ENCODE measurements at places on chromosomes 16 and 17. TPM values are rescaled to one million over a fixed set of nuclear protein-coding genes. Genes with fewer than 3 reads are reported as not detected.

ABR gene
- total RNA-seq, result 135 TPM

CHD9NB gene
- total RNA-seq, result 1.0 TPM

KRT28 gene
- not detected for total RNA-seq

TMEM238L gene
- total RNA-seq, result not detected

ATP1B2 gene
- total RNA-seq, result not detected

AATK gene
- 0.33 TPM for total RNA-seq

KRT34 gene
- total RNA-seq, result 5.5 TPM

TMC8 gene
- total RNA-seq, result 5.5 TPM

SPATA32 gene
- total RNA-seq, result not detected

DNA sequence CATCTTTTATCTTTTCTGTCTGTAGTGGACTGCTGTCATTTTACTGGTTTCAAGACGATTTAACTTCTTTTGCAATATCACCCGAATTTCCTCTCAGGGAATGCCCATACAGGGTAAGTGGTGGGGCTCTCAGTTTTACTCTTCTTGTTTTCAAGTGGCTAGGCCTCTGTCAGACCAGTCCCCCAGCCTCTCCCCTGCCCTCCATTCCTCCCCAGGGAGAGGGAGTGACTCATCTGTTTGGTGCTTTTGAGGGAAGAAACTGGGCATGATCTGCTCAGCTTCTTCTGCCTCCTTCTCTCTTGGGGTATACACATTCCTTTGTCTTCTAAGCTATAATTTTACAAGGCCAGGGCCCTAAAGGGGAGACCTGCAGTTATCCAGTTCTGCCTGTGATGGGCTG lies 332.0 kb downstream of the CBLN1 start:
- DNase-seq, result no peak

DNA sequence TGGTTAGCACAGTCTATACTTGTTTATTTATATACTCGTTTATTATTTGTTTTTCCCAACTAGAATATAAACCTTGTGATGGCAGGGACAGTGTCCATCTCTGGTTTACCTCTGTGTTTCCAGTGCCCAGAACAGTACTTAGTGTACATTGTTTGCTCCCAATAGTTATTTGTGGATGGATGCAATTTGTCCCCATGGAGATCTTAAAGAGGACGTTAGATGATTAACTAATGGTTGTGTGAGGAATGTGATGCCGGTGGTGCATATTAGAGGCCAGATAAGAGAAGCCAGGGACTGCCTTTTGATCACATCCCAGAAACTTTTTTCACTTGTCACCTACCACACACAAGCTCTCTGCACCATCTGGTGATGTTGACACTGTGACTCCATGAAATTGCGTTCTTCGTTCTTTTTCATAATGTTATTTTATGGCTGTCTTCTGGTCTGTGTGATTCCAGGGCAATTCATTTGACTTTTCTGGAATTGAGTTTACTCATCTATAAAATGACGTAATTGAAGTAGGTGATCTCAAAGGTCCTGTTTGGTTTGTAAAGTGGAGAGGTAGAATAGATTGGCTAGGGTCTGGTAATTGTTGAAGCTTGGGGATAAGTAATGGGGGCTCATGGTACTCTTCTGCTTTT lies 1.2 kb downstream of the COX10 start:
- no peak for DNase-seq

DNA sequence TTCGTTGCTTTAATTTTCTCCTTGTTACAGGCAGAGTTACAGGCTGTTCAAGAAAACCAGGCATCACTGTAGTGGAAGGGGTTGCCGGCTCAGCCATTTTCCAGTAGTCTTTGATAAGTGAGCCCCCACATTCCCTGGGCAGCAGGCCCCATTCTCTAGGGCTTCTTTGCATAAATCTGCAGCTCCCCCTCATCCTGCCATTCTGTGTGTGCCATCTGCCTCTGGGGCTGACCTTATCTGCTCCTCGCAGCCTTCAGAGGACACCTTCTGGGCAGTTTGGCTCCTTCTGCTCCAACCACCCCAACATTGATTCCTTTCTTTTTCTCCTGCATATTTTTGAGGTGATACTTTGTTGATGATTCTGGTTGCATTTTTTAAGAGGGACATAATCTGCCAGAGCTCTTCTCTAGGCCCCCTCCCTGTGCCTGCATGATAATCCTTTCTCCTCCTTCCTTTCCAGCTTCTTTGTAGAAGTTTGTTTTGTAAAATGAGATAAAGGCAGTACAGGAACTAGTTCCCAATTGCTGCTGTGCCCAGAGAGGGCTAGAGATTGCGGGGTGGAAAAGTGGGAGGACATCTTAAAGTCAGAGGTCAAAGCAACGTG lies 17.1 kb downstream of the RND2 start:
- no peak for DNase-seq

GRCh38 chr16:7602291-7602950 lies 269.8 kb downstream of the RBFOX1 start:
- DNase-seq, result no peak

DNA sequence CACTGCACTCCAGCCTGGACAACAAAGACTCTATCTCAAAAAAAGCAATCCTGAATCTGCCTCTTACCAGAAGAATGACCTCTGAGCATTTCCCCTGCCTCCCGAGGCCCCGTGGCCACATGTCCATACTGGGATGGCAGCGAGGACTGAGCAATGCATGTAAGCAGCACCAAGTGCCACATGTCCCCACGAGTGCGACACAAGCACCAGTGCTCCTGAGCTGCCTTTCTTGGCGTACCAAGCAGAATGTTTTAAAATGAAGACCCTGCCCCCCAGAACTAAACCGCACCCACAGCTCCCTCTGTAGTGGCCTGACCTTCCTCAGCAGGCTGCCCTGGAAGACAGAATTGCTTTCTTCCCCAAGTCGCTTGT lies 373.3 kb downstream of the SLC39A11 start:
- no peak for DNase-seq

- DNase-seq, result no peak
These were observed 24.1 kb downstream of the SEC14L5 start for GRCh38 chr16:4982056-4982867.

DNA sequence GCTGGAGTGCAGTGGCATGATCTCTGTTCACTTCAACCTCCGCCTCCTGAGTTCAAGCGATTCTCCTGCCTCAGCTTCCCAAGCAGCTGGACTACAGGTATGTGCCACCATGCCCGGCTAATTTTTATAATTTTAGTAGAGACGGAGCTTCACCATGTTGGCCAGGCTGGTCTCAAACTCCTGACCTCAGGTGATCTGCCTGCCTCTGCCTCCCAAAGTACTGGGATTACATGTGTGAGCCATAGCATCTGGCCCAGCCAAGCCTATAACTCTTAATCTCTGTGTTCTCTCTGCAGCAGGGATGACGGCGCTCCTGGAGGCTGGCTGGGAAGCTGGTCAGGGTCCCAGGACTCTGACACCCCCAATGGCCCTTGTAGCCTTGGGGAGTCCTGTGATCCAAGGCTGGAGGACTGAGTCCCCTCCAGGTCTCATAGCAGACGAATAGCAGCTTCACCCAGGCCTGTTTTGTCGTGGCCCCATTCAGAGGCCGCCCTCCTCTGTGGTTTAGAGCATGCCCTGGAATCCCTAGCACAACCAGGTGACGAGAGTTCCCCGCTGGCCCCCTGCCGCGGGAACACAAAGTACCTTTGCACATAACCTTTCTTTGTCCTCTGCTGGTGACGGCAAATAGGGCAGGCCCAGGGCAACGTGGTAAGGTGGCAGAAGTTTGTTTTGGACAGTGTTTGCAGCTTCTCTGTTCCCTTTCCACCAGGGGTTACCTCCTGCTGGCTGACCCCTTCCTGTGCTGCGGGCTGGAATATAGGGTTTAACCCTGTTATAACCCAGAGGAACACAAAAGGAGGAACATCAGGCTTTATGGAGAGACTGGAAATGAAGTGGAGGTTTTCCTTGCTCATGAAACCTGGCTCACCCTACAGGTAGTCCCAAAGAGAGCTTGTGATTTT lies 43.0 kb upstream of the TOB1 start:
- DNase-seq, result no peak

DNA sequence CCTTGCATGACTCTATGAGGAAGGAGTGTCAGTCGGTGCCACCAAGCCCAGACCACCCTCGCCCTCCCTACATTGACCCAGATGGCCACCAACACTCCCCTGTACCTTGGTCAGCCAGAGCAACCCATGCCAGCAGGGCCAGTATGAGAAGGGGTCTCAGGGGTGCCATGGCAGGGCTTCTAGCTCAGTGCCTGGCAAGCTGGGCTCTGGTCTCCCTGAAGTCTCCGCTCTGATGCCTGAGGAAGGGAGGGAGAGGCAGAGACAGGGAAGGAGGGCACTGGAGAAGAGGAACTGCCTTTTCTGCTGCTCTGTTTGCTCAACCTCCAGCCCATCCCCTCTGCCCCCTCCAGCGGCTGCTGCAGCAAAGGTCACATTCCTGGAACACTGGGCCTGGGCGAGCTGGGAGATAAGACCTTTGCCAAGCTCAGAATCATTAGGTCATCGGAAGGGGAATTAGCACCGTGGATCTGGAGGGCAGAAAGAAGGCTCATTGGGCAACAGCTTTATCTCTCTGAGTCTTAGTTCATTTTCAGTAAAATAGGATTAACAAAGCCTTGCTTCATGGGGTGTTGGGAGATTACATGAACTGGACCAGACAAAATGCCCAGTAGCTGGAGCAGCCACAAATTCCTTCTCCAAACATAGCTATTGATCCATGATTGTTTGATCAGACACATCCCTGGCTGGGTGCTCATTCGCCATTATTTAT lies at the start of gene VTN:
Gene VTN, minus strand, starts transcription at position 273 of the 709 bp plus-strand sequence. Its CDS starts 104 bp downstream, at position 169.
- no peak for DNase-seq

DNA sequence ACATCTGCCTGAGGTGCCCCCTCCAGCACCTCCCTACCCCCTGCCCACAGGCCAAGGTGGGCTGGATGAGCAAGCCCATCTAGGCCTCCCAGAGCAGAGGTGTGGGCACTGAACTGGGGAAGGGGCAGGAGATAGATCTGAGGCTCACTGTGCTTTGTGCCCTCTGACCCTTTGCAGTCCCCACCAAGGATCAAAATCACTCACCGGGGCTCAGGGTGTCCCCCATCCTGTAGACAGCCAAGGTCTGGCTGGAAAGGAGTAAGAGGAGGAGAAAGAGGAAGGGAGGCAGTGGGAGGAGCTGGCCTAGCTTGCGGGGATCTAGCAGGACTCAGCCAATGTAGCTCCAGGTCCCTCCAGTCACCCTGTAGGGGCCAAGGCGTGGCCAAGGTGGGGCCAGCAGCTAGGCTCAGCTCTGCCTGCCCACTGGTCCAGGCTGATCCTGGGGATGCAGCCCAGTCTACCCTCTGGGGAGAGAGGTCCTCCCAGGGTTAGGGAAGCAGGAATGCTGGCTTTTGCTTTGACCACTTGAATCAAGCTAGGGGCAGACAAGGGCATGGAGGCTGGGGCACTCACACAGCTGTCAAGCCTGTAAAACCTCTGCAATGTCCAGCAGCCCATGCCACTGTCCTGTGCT lies 1.8 kb downstream of the SLC12A4 start:
- no peak for DNase-seq

- DNase-seq, result no peak
These were observed 14.7 kb downstream of the CCR7 start for GRCh38 chr17:40550608-40551007.

DNA sequence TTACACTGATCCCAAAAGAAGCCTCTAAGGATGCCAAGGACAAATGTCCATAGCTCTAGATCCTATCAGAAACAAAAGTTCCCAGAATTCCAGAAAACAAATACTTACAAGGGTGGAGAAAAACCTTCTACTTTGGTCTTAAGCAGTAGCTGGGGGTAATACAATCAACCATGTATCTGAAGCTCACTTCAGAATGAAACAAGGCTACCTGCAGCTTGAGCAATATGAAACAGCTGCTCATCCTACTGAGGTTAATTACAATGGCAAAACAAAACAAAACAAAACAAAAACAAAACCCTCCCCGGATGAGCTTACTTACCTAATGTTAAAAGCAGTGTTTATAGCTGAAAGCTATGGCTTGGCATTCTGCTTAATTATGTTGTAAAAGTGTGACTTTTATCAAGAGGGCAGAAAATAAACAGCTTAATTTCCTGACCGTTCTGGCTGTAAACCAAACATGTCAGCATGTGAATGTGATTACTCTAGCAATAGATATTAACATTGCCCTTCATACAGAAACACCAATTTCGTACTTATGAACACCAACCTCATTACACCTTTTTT lies 10.5 kb downstream of the PDZD9 start:
- no peak for DNase-seq

- no peak for DNase-seq
These were observed at the start of gene ADAD2 for GRCh38 chr16:84190731-84191388. ADAD2 (plus strand) TSS chr16:84191157; CDS start chr16:84191231, 74 bp downstream.

DNA sequence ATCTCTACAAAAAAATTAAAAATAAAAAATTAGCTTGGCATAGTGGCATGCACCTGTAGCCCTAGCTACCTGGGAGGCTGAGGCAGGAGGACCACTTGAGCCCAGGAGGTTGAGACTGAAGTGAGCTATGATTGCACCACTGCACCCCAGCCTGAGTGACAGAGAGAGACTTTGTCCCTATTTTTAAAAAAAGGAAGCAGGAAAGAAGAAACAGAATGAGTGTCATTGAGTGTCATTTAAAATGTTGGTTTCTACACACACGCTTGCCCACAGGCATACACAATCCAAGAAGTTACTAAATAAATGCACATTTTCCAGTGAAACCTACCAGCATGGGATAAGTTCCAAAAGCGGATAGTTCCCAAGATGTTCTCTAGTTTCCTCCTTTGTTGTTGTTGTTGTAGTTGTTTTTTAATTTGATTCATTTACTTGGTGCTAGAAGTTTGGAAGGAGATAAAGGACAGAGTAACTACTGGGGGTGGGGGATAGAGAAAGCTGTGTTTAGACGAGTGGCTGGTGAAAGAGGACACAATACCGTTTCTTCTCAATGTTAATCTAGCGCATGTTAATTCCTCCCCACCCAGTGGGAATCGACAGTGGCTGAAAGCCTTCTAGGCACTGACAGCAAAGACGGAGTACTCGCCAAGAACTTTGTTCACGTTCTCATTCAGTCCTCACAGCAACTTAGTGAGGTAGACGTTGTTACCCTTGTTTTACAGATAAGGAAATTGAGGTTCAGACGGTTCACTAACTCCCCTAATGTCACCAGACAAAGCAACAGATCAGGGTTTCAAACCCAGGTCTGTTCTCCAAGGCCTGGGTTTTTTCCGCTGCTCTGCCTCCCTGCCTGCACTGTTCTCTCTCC lies 17.3 kb downstream of the MRPS23 start:
- no peak for DNase-seq

- no peak for DNase-seq
These were observed 10.8 kb upstream of the CBLN1 start for GRCh38 chr16:49292413-49292812.

DNA sequence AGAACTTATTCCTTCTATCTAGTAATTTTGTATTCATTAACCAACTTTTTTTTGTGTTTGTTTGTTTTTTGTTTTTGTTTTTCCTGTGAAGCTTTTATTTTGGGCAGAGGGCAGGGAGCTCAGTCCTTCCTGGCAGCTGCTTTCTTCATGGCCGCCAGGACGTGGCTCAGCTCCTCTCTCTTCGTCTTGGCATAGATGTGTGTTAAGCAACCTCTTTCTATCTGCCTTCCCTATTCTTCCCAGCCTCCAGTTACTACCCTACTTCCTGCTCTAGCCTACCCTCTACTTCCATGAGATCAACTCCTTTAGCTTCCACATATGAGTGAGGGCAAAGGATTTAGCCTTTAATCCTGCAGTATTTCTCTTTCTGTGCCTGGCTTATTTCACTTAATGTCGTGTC lies 8.2 kb upstream of the BRD7 start:
- DNase-seq, result no peak
